Right forelimb (tissue), 1 donor: ENCODE measurements at places on chromosomes 11 and 22.

- peak; percentile 29 for DNase-seq
Measured at GRCh38 chr11:134471087-134471715, 59.2 kb upstream of the B3GAT1 start.

GRCh38 chr11:8759634-8760033, 77.0 kb downstream of the RPL27A start:
- DNase-seq = no peak

DNA sequence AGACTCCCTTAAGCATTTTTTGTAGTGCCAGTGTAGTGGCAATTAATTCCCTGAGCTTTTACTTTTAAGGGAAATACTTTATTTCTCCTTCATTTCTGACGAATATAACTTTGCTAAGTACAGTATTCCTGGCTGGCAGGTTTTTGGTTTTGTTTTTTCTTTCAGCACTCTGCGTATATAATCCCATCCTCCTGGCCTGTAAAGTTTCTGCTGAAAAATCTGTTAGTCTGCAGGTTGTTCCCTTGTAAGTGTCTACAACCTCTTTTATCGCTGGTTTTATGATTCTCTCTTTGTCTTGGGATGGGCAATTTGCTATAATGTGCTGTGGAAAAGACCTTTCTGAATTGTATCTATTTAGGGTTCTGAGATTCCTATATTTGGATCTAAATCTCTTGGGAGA, 56.0 kb downstream of the KCNQ1OT1 start:
- DNase-seq = no peak

DNA sequence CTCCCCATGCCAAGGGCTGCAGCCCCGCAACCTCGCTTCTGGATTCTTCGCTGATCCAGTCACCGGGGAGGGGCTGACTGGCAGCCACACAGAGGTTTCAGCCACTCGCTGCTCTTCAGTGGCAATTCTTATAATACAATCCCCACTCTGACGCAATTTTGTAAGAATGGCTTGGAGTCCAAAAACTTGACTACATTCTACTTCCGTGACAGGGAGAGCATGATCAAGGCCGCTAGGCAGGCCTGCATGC, 14.9 kb downstream of the PPM1F start:
- DNase-seq = no peak

DNA sequence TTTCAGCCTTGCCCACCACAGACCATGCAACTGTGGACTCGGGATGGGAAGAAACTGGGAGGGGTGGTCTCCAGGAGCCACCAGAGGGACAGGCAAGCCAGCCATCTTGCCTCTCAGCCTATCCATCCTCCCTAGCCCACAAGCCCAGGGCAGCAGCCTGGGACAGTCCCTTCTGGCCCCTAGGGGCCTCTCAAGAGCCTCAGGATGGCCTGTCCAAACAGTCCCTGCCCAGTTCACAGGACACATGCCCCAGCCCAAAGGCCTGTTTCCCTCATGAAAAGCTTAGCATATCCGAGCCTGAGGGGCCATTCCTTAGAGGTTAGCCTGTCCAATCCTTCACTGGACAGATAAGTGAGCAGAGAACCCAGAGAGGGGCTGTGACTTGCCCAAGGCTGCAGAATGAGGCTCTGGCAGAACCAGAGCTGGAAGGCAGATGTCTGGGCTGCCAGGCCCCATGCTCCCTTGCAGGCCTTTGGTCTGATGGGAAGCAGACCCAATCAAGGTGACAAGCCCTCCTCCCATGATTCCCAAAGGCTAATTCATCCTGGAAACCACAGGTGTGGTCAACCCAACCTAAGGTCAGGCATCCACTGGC, 28.2 kb downstream of the LRRC10B start:
- DNase-seq = no peak

GRCh38 chr11:61967116-61967923, at the start of gene FTH1:
TSS of gene FTH1 (minus strand) at chr11:61967634. CDS start at chr11:61967425, 209 bp downstream.
- DNase-seq = peak; percentile 93

- DNase-seq = no peak
Measured at GRCh38 chr22:48090332-48090672, 1327.9 kb downstream of the TBC1D22A start.

- DNase-seq = no peak
Measured at GRCh38 chr11:11876458-11876857, 34.7 kb downstream of the USP47 start.

- DNase-seq = no peak
Measured at GRCh38 chr11:27625347-27625912, 74.8 kb downstream of the BDNF start.

- peak; percentile 89 for DNase-seq
Measured at GRCh38 chr11:69915501-69916250, 96.5 kb upstream of the FGF3 start.

DNA sequence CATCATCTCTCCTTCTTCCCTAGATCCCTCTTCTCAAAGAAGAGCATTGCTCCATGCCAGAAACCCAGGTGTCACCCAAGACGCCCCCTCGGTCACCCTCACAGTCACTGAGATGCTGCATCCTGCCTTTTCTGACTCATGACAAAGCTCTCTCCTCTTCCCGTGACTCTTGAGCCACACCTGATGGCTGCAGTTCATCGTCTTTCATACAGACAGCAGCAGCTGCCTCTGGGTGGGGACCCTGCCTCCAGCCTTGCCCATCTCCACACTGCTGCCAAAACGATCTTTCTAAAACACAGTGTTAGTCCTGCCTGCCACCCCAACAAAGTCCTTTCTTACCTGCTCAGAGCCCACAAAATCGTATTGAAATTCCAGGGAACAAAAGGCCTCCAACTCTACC, 44.8 kb downstream of the BUD13 start:
- no peak for DNase-seq

GRCh38 chr22:39152511-39153219, at the start of gene CBX7:
TSS of gene CBX7 (minus strand) at chr22:39152680. CDS start at chr22:39152444, 236 bp downstream.
- peak; percentile 95 for DNase-seq

DNA sequence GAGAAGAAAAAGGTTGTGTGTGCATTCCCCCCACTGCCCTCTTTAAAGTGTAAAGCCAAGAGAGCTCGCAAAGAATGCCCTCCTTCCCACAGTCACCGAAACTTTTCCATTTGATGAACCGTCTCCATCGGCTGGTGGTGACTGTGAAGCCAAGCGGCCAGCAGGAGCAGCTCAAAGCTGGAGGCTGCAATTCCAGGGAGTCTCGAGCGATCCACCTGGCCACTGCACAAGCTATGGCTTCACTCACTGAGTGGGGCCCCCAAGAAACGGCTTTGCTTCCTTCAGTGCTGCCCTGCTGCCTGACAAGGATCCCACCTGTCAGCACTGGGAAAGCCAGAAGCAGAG, 117.7 kb downstream of the ABTB2 start:
- DNase-seq = no peak

- no peak for DNase-seq
Measured at GRCh38 chr11:103898065-103898464, 138.4 kb upstream of the DDI1 start.

- peak; percentile 63 for DNase-seq
Measured at GRCh38 chr11:129861702-129862522, 33.5 kb downstream of the NFRKB start.

GRCh38 chr11:72642884-72643522, 31.2 kb downstream of the PDE2A start:
- DNase-seq = peak; percentile 82

DNA sequence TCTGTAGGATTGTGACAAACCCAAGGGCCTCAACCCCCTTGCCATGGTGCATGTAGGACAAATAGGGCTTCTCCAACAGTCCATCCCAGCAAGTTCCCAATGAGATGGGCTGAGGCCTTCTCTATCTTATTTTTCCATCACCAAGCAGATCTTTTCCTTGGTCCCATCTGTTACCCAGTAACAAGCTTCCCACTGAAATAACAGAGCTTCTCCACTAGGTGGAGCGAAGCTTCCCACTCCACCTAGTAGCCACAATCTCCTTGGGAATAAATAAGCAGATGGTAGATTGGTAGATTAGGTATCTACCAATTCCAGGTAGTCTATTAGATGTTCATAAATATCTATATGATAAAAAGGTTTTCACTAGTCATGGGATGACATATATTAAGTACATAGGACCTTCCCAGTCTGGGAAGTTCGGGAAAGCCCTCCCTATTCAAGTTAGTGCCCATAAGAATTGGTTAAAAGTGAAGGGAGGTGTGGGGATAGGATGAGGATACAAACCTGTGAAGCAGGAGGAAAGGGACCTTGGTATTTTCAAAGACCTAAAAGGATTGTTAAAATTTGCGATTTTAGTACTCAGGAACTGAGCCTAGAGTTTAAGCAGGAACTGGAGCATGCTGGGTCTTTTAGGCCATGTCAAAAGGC, 5.9 kb upstream of the OR52L1 start:
- DNase-seq = no peak

DNA sequence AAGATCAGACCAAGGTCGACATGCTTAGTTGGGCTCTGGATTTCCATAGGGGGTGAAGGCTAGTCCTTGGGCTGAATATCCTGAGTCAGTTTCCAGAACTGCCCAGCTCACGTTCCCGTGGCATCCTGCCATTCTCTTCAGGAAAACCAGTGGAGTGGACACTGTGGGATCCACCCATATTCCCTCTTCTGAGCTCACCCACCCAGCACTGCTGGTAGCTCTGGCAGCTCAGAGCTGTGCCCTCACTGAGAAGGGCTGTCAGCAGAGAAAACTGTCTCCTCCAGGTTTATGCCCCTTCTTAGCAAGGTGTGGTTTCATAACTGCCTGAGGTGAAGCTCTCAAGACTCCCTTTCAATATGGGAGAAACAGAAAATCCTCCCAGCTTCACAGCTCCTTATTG, 111.7 kb downstream of the GGTLC2 start:
- DNase-seq = no peak

DNA sequence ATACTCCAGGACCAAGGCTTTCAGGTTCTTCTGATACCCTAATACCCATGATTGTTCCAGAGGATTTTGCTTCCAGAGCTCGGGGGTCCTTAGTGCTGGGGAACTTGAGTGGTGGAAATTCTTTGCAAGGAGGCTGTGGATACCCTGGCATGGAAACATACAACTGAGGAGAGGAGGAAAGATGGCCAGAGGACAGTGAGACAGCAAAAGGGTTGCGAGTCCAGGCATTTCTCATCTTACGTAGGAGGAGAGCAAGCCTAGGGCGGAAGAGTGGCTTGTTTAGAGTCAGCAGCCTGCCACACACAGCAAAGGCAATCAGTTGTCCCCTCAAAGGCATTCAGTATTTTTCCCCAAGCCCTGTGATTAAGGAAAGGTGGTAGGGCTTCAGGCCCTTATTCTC, 73.5 kb downstream of the ADM start:
- DNase-seq = no peak

DNA sequence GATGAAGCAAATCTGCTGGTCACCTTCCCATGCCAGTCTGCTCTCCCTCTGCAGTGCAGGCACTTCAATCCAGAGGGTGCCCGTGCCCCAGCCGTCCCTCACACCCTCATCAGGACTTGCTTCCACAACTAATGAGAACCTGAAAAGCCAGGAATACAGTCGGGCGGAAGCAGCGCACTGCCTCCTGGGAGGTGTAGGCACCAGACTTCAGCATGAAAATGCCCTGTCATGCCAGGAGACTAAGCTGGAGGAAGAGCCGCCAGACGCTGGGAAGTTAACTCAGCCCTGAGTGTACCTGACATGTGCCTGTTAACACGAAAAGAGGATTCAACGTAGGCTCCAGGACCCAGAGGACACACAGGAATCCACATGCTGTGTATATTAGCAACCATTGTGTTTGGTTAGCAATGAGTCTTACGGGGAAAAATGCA, 40.1 kb upstream of the FLI1 start:
- DNase-seq = no peak

GRCh38 chr22:49998718-49999062, 13.9 kb downstream of the IL17REL start:
- DNase-seq = no peak

- DNase-seq = no peak
Measured at GRCh38 chr11:126431401-126432064, 76.0 kb downstream of the ST3GAL4 start.

GRCh38 chr11:1070594-1071462, 3.8 kb upstream of the MUC2 start:
- no peak for DNase-seq

DNA sequence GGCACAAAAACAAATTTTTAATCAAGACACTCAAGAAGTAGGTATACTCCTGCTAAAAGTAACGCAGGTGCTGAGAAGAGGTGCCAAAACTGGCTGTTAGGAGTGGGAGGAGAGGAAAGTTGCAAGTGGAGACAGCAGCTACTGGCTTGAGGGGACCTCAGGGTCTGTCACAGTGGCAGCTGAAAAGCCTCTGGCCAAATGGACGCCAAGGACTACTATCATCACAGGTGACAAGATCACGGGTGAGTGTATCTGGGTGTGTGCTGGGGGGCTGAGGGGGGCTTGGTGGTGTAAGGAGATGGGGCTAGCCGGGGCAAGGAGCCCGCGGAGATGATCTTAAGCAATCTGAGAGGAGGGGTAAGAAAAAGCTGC, 687 bp downstream of the ZNF202 start:
- no peak for DNase-seq

GRCh38 chr11:124465368-124465767, 19.9 kb upstream of the OR8B8 start:
- DNase-seq = no peak

DNA sequence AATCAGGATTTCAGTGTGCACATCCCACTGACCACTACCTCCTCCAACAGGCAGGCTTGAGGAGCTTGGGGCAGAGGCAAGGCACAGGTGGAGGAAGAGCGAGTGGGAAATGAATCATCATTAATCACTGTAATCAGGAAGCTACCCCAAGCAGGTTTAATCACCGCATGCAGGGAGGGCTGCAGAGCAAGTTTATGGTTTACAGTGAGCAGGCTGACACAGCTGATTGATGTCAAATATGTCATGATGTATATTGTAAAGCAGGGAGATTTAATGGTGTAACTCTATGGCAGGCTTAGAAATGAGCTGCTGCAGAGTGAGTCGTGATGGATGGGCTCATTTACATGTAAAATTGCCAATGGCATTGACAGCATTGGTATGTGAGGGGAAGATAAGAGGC, 441.0 kb downstream of the NTM start:
- DNase-seq = no peak

DNA sequence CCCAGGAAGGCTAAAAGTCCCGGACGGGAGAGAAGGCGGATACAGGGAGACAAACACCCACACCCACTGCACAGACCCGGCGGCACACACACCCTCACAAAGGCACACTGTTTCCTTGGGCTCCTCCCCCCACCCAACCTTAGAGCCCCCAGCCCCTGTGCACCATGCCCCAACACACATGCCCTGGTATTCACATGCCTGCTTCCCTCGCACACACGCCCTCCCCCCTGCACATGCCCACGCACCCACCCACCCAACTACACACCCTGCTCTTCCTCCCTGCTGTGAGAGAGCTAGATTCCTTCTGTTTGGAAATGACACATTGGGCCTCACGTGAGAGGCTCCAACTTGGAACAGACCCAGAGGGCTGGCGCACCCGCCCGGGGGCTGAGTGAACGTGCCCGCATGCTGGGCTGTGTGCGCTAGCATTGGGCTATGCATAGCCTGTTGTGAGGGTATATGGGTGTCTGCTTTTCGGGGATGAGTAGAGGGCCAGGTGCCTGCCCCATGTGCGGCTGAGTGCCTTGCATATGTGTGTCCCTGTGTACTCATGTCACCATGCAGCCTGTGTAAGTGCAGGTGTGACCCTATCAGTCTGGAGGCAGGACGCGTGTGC, 518 bp upstream of the CHRM1 start:
- no peak for DNase-seq

DNA sequence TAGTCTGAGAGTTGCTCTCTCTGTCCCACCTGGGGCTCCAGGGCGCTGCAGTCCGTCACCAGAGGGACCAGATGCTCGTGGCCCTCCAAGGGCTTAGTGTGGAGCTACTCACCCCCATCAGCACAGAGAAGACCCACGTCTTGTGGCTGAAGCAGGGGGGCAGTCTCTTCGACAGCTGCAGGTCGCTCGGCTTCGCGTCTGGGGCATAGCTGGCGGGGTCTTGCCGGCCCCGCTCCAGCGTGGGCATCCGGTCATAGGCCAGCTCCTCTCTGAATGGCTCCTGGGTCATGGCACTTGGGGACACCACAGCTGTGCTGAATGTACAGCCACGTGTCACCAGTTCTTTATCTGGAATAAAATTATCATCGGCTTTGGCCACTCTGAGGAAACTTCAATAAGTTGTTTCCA, 608 bp downstream of the MLC1 start:
- no peak for DNase-seq
